Panc1 (cell line): ENCODE measurements at places on chromosomes 7 and 10.
A peak's percentile ranks its signal among the peaks of the same experiment; 100 is the strongest.

DNA sequence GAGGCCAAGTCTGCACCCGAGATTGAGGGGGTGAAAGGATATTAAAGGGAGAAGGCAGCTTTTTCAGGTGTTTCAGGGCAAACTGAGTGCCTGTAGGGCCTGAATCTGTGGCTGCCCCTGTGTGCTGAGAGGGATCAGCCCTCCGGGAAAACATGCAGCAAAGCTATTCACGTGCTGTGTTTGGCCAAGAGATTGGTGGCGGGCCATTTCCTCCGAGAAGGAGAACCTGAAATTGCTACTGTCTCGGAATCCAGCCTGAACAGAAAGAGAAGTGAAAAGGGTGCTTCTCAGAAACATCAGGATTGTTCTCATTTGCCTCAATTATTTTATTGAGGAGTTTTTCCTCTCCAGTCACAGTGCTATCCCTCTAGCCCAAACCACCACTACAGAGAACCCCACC is 16.0 kb downstream of the GIMAP5 start:
- H3K27me3 ChIP-seq: peaks cover 9% of the 10 kb centered on the region
- no peak overlapping the region for H3K27ac ChIP-seq
- no peaks in the 10 kb centered on the region for H3K36me3 ChIP-seq
- H3K4me1 ChIP-seq: no peaks in the 10 kb centered on the region

DNA sequence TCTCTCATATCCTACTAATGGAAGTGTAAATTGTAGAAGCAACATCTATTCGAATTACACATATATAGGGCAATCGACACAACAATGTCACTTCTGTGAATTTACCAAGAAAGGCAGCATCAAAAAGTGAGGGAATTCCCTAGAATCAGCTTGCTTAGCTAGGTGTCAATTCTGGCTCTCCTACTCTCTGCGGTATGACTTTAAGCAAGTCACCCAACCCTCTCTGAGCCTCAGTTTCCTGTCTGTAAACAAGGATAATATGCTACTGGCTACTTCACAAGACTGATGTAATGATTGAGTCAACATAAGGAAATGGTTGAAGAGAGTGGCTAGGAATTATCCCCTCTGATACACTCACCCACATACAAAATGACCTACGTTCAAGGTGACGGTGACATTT is 19.4 kb downstream of the CCDC6 start:
- H3K27me3 ChIP-seq: no peaks in the 10 kb centered on the region
- peaks cover 6% of the 10 kb centered on the region for H3K4me1 ChIP-seq
- no peak overlapping the region for H3K4me3 ChIP-seq
- H3K36me3 ChIP-seq: no peaks in the 10 kb centered on the region
- H3K27ac ChIP-seq: no peak overlapping the region
- DNase-seq: no peak

DNA sequence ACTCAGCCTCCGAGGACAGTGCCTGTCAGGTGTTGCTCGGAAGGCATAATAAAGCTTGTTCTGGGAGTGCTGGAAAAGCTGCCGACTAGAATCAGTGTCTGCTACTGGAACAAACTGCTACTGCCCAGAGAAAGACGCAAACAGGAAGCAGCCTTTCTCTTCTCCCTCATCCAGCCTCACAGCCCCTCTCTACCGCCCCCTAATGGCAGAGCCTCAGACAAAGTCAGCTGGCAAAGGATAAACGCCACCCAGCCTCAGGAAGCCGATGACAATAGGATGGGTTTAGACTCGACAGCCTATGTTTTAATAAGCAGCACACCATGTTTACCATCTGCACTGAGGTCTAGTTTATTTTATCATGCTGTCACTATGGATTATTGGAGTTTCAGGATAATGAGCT is 169.5 kb upstream of the LYZL1 start:
- H3K27ac ChIP-seq: no peak overlapping the region
- H3K27me3 ChIP-seq: no peaks in the 10 kb centered on the region
- no peak overlapping the region for H3K4me3 ChIP-seq
- no peak for DNase-seq

DNA sequence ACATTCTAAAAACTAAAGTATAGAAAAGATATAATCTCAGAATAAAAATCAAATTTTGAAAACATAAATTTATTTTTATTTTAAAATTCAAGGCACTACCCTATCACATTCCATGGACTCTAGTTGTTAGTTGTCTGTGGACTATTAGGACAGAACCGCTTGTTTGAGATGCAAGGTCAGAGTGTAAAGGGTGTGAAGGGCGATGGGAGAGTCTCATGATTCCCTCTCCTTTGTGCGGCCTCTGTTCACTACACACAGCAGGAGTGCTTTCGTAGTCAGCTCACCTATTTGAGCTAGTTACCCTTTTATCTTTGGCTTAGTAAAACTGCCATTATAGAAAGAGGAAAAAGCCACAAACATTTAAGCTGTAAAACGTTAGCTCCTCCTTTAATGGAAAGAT is 189.8 kb upstream of the TEX47 start:
- H3K36me3 ChIP-seq: no peaks in the 10 kb centered on the region
- no peaks in the 10 kb centered on the region for H3K27me3 ChIP-seq
- DNase-seq: no peak

GRCh38 chr10:62050893-62051433 is 149.5 kb downstream of the ARID5B start:
- peaks cover 60% of the 10 kb centered on the region for H3K4me1 ChIP-seq
- peak; percentile 92 for DNase-seq
- no peaks in the 10 kb centered on the region for H3K27me3 ChIP-seq
- peak overlapping the region; percentile 87 for H3K27ac ChIP-seq
- H3K4me3 ChIP-seq: peak overlapping the region; percentile 68

- H3K27ac ChIP-seq: no peak overlapping the region
- no peaks in the 10 kb centered on the region for H3K36me3 ChIP-seq
- H3K4me1 ChIP-seq: no peaks in the 10 kb centered on the region
- no peaks in the 10 kb centered on the region for H3K27me3 ChIP-seq
- DNase-seq: no peak
Observed at GRCh38 chr10:78915190-78915518, 153.6 kb upstream of the ZMIZ1 start.

DNA sequence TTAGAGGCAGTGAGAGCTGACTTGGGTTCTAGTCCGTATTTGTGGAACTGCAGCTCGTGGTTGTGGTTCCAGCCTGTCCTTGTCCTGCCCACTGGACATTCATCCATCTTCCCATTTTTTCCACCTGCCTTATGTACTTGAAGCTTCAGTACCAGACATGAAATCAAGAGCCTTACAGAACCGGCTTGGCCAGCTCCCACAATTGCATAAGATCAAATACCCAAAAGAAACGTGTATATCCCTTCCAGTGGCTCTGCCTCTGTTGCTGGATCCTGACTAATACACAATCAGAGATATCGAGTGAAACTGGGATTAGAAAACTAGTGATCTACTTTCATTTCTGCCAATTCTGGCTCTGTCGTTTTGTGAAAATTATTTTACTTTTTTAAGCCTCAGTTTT is 23.8 kb upstream of the LIPA start:
- peak overlapping the region; percentile 98 for H3K27ac ChIP-seq
- H3K27me3 ChIP-seq: no peaks in the 10 kb centered on the region
- H3K36me3 ChIP-seq: no peaks in the 10 kb centered on the region
- H3K4me1 ChIP-seq: peaks cover 25% of the 10 kb centered on the region

DNA sequence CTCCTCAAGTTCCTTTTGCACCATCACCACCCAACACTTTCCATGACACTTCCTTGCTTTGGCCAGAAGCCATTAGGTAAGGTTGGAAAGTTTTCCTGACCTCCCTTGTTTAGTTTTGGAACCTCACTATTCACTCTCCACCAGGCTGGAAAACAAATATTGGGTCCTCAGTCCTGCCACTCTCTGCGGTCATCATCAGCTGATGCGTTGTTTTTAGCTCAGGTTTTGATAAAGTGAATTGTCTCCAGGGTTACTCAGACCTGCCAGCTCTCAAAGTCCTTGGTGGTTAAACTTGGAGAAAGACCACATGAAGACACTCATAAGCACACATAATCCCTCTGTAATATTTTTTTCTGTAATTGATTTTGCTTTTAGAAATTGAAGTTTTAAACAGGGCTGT is 55.5 kb downstream of the CCDC186 start:
- no peak overlapping the region for H3K27ac ChIP-seq
- no peaks in the 10 kb centered on the region for H3K4me1 ChIP-seq
- H3K4me3 ChIP-seq: no peak overlapping the region
- no peak for DNase-seq
- peaks cover 9% of the 10 kb centered on the region; the same call in 1 of the 2 replicates for H3K27me3 ChIP-seq
- no peaks in the 10 kb centered on the region for H3K36me3 ChIP-seq

- H3K36me3 ChIP-seq: no peaks in the 10 kb centered on the region
- no peaks in the 10 kb centered on the region for H3K4me1 ChIP-seq
- no peak overlapping the region for H3K27ac ChIP-seq
- DNase-seq: peak; percentile 33
Observed at GRCh38 chr10:74888962-74889661, 62.7 kb downstream of the KAT6B start.

DNA sequence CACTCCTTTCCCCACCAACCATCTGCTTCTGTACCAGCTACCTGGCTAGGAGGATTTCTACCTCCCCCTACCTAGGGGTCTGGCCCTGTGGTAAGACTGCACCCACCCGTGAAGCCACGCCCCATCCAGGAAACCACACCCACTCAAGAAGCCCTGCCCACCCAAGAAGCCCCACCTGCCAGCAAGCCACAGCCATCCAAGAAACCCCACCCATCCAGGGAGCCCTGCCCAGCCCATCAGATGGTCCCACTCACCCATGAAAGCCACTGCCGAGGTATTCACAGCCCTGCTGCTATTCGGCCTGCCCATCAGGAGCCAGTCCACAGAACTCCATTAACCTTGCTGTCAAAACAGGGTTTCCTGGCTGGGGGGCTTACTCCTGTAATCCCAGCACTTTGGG is 15.6 kb upstream of the MUC3A start:
- no peak overlapping the region for H3K27ac ChIP-seq
- H3K27me3 ChIP-seq: no peaks in the 10 kb centered on the region
- no peak overlapping the region for H3K4me3 ChIP-seq
- H3K4me1 ChIP-seq: no peaks in the 10 kb centered on the region
- no peaks in the 10 kb centered on the region for H3K36me3 ChIP-seq
- DNase-seq: no peak

GRCh38 chr10:132776186-132776585 is 9.8 kb downstream of the NKX6-2 start:
- no peak overlapping the region for H3K27ac ChIP-seq
- no peak for DNase-seq
- H3K27me3 ChIP-seq: no peaks in the 10 kb centered on the region

DNA sequence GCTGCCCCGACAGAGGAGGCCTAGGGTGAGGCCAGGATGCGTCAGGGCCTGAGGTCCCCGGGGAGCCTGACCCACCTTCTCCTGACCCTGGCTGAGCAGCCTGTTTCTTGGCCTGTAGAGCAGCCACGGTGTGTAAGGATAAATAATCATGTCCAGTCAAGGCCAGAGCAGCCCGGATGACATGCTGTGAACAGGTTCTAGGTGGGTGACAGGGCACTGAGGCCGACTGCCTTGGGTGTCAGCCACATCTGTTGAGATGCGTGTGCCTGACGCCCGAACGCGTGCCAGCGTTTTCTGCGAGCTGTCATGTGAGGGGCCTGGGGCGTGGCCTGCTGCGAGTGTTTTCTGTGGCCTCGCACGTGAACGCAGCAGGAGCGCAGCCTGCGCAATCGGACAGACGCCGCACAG is 118.3 kb downstream of the FAM53B start:
- no peaks in the 10 kb centered on the region for H3K36me3 ChIP-seq
- no peaks in the 10 kb centered on the region for H3K27me3 ChIP-seq
- H3K4me1 ChIP-seq: peaks cover 5% of the 10 kb centered on the region
- no peak overlapping the region for H3K27ac ChIP-seq
- DNase-seq: no peak
- no peak overlapping the region for H3K4me3 ChIP-seq

GRCh38 chr10:130655313-130656186 is 519.4 kb downstream of the GLRX3 start:
- H3K27ac ChIP-seq: no peak overlapping the region
- H3K4me1 ChIP-seq: no peaks in the 10 kb centered on the region
- H3K4me3 ChIP-seq: no peak overlapping the region
- no peaks in the 10 kb centered on the region for H3K36me3 ChIP-seq

DNA sequence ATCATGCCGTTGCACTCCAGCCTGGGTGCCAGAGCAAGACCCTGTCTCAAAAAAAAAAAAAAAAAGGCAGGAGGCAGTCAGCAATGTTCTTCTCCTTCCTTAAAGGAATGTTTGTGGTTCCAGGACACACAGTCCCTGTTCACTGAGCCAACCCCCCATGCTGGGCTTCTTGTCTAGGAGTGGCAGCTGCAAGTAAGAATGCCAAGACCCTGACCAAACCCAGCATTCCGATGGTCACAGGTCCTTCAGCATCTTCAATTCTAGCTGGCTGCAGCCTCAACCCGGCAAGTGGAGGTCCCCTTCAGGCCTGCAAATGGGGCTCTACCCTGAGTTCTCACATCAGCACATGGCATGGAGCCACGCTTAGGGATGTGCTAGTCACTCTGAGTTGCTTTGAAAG is 38.2 kb upstream of the CUX1 start:
- H3K36me3 ChIP-seq: no peaks in the 10 kb centered on the region
- no peak overlapping the region for H3K4me3 ChIP-seq
- no peak overlapping the region for H3K27ac ChIP-seq
- H3K4me1 ChIP-seq: no peaks in the 10 kb centered on the region

DNA sequence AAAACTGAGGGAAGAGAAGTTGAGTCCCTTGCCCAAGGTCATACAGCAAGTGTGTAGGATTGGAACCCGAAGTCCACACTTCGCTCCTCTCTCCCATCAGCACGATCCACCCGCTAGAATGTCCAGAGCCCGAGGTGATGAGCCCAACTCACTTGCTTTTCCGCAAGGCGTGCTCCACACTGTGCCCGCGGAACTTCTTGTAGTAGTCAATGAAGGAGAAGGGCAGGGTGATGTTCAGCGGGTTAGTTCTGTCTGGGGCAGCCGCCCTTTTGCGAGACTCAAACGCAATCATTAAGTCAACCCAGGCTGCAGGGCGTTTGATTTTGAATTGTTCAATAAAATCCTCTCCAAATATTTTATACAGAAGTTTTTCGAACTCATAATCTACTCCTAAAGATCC is 58.6 kb downstream of the PNLIPRP2 start:
- H3K27ac ChIP-seq: no peak overlapping the region
- no peaks in the 10 kb centered on the region for H3K36me3 ChIP-seq
- peaks cover 3% of the 10 kb centered on the region; the same call in 1 of the 2 replicates for H3K4me1 ChIP-seq
- H3K4me3 ChIP-seq: no peak overlapping the region
- no peak for DNase-seq

- no peak overlapping the region for H3K4me3 ChIP-seq
- no peaks in the 10 kb centered on the region for H3K36me3 ChIP-seq
- H3K4me1 ChIP-seq: no peaks in the 10 kb centered on the region
- no peaks in the 10 kb centered on the region for H3K27me3 ChIP-seq
Observed at GRCh38 chr10:57880446-57881227, 387.1 kb downstream of the IPMK start.

GRCh38 chr10:11781114-11781513 is 38.9 kb downstream of the ECHDC3 start:
- no peak for DNase-seq
- H3K4me3 ChIP-seq: no peak overlapping the region
- H3K27ac ChIP-seq: no peak overlapping the region
- no peaks in the 10 kb centered on the region for H3K4me1 ChIP-seq
- no peaks in the 10 kb centered on the region for H3K36me3 ChIP-seq
